Heart left ventricle (tissue), 16 donors: ENCODE measurements at places on chromosomes 2 and 18. TPM values are rescaled to one million over a fixed set of nuclear protein-coding genes. Genes with fewer than 3 reads are reported as not detected.

Gene WNT6
- 1.3 TPM for total RNA-seq

Gene GPAT2
- total RNA-seq: 9.9 TPM

Gene CEBPZ
- 17.4 TPM for total RNA-seq

Gene IL36B
- total RNA-seq: not detected

Gene CGREF1
- 0.72 TPM for total RNA-seq

Gene SOWAHC
- 2.6 TPM for total RNA-seq

GRCh38 chr18:70331456-70332097, 42.7 kb downstream of the SOCS6 start:
- no peak overlapping the region for H3K27ac ChIP-seq
- no peaks in the 10 kb centered on the region for H3K4me1 ChIP-seq
- H3K27me3 ChIP-seq: no peaks in the 10 kb centered on the region
- H3K36me3 ChIP-seq: no peaks in the 10 kb centered on the region

GRCh38 chr2:27915874-27916273, 25.3 kb downstream of the BABAM2 start:
- DNase-seq: no peak
- no peaks in the 10 kb centered on the region for H3K36me3 ChIP-seq
- H3K27me3 ChIP-seq: no peaks in the 10 kb centered on the region
- peak overlapping the region; percentile 49 for H3K27ac ChIP-seq
- no peak overlapping the region for H3K4me3 ChIP-seq
- H3K4me1 ChIP-seq: peaks cover 44% of the 10 kb centered on the region

DNA sequence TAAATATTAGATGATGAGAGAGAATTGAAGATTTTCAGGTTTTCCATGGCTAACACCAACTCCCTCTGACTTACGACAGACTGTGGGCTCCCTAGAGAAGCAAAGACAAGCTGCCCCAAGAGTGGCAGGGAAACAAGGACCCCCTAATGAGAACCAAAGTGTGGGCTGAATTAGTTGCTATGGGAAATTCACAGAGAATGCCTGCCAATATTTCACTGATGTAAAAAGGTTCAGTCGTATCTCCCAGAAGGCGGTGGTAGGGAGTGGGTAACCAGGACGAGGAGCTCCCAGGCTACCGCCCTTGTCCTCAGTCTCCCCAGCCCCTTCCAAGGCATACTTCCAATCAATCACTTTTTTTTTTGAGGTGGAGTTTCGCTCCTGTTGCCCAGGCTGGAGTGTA, 113.6 kb downstream of the LAMA1 start:
- DNase-seq: no peak
- H3K27me3 ChIP-seq: no peaks in the 10 kb centered on the region
- H3K36me3 ChIP-seq: no peaks in the 10 kb centered on the region

GRCh38 chr2:68415521-68415920, 50.4 kb downstream of the PLEK start:
- no peak overlapping the region for H3K27ac ChIP-seq
- H3K4me1 ChIP-seq: no peaks in the 10 kb centered on the region
- DNase-seq: no peak
- H3K4me3 ChIP-seq: no peak overlapping the region
- H3K36me3 ChIP-seq: no peaks in the 10 kb centered on the region

GRCh38 chr2:41912776-41913175, 135.0 kb upstream of the PKDCC start:
- H3K36me3 ChIP-seq: no peaks in the 10 kb centered on the region
- H3K4me3 ChIP-seq: no peak overlapping the region
- H3K4me1 ChIP-seq: peaks cover 11% of the 10 kb centered on the region

DNA sequence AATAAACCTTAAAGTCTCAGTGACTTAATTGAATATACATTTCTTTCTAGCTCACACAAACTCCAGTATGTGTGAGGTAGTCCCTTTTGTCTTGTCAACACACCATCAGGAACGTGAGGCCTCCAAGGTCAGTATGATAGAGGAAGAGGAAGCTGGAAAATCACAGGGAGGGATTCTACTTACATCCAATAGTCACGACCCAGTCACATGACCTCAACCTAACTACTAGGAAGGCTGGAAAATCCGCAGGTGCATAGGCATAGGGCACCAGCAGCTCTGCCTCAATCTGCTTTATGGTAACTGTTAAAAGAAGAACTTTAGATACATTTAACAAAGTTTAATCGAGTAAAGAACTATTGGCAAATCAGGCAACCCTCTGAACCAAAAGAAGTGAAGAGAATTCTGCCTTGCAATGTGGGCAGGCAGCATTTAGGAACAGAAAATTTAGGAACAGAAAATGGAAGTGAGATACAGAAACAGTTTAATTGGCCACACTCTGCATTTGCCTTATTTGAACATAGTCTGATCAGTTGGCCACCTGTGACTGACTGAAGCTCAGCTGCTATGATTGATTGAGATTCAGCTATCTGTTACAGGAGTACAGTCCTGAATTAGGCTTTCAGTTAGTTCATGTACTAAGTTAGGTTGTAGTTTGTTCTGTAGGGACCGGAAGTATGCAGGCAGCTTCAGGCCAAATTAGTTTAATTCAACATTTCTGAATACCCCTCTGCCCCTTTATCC, 165.0 kb upstream of the PARD3B start:
- no peaks in the 10 kb centered on the region for H3K27me3 ChIP-seq
- no peak for DNase-seq
- H3K4me3 ChIP-seq: no peak overlapping the region
- no peaks in the 10 kb centered on the region for H3K36me3 ChIP-seq
- no peaks in the 10 kb centered on the region for H3K4me1 ChIP-seq

- H3K27ac ChIP-seq: no peak overlapping the region
- no peak overlapping the region for H3K4me3 ChIP-seq
- H3K27me3 ChIP-seq: no peaks in the 10 kb centered on the region
- no peaks in the 10 kb centered on the region for H3K4me1 ChIP-seq
These were observed 33.3 kb downstream of the ANTXR1 start for GRCh38 chr2:69046221-69046662.

- H3K27ac ChIP-seq: no peak overlapping the region
- H3K27me3 ChIP-seq: no peaks in the 10 kb centered on the region
- DNase-seq: no peak
- H3K4me1 ChIP-seq: peaks cover 16% of the 10 kb centered on the region
These were observed 17.6 kb downstream of the HDAC4 start for GRCh38 chr2:239383036-239383758.

- peak overlapping the region; percentile 42 for H3K27ac ChIP-seq
- H3K4me1 ChIP-seq: peaks cover 17% of the 10 kb centered on the region
- no peak overlapping the region for H3K4me3 ChIP-seq
- DNase-seq: peak; percentile 23
These were observed 81.6 kb downstream of the TWIST2 start for GRCh38 chr2:238929242-238930081.

- no peak overlapping the region for H3K27ac ChIP-seq
- no peak overlapping the region for H3K4me3 ChIP-seq
- no peaks in the 10 kb centered on the region for H3K27me3 ChIP-seq
- no peaks in the 10 kb centered on the region for H3K36me3 ChIP-seq
- no peak for DNase-seq
These were observed 22.5 kb upstream of the SULT1C2 start for GRCh38 chr2:108266218-108266617.
